Suppressor macrophage treated with lipopolysaccharide for 1 hour (primary cell): ENCODE measurements at places on chromosomes 1 and 21.

GRCh38 chr1:43039228-43040055 lies 80.8 kb upstream of the SLC2A1 start:
- no peak for DNase-seq

GRCh38 chr1:6471086-6471969 lies 5.4 kb upstream of the TNFRSF25 start:
- no peak for DNase-seq

- peak; percentile 32 for DNase-seq
These were observed 416.6 kb upstream of the RUNX1 start for GRCh38 chr21:35465741-35466140.

DNA sequence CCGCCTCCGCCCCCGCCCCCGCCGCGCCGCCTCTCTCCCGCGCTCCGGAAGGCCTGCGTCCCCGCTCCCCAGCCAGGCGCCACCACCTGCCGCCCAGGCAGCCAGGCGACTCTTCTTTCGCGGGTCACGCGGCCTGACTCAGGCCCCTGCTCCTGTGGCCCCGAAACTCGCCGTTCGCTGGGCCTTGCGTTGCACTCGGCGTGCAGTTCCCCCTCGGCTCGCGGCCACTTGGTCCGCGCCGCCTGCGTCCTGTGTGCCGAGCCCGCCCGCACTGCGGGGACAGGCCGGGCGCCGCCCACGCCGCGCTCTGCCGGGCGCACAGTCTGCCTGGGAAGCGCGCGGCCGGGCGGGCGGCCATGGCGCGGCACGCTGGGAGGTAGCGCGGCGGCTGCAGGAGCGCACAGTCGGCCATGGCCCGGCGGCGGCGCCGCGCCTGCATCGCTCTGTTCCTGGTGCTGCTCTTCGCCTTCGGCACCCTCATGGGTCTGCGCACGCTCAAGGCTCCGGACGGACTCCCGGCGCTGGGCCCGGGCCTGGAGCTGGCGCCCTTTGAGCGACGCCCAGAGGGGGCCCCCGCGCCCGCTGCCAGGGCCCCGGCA lies at the start of gene MANEAL:
MANEAL (plus strand) TSS at position 75 of the 599 bp plus-strand sequence; CDS start at position 411, 336 bp downstream.
- DNase-seq: peak; percentile 90
